ENCODE measurements at places on chromosomes 5 and 9.

DNA sequence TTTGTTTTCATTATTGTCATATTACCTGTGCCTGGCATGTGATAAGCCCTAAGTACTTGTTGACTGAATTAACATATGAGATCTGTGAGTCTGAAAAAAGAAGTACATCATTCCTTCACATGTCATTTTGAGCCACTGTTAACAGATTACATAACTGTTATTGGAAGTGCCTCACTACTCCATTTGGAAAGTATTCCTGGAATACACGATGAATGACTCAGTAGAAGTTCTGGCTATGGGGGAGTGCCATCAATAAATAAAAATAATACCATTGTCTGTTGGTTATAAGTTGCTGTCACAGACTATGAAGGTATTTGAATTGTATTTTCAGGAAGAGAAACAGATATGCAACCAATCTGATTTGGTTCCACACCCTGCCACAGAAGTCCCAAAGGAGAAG lies 12.9 kb downstream of the NIPSNAP3B start:
- no peak for DNase-seq

- no peak for DNase-seq
Observed at GRCh38 chr5:17224858-17225511, 7.6 kb downstream of the BASP1 start.

DNA sequence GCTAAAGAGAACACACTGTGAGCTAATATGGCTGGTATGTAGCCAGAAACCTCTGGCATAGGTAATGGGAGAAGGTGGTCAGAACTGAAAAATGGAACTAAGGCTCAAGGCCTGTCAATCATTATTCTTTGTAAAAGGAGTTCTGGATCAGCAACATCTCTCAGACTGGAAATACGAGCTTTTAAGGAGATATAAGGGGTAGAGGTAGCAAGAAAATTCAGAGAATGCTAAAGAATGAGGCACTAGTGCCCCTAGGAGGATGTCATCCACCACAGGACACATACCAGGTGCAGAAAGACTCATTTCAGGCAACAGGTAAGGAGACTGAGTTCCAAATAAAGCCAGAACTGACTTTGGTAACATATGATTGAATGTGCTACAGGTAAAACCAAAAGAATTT lies 18.9 kb upstream of the MOCS2 start:
- DNase-seq: no peak

DNA sequence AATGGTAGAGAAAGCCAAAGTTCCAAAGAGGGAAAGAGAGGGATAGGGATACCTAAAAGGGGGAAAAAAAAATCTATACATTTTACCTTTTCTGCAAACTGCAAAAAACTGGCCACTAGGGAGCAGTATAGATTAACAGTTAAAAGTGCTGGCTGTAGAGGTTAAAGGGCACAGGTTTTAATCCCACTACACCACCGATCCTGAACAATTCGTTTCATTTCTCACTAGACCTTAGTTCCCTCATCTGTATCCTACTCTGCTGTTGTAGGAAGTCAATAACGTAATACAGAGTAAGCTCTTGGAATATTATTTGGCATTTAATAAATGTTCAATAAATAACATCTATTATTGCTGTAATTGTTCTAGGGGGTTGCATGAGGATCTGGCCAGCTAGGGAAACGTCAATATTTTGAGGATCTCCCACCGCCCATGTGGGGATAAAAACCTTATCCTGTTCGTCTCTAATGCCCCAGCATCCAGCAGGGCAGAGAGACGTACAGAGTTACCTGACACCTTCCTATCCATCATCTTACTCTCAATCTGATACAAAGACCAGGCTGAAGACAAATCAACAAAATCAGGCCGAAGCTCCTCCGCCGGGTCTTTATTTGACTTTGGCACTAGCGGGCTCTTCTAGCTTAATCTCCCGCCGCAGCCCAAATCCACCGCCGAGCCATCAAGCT lies 757 bp downstream of the CDC26 start:
- DNase-seq: no peak

- DNase-seq: no peak
Observed at GRCh38 chr9:35028341-35028740, 38.8 kb downstream of the DNAJB5 start.
